ENCODE measurements at places on chromosomes 2 and 18. TPM values are rescaled to one million over a fixed set of nuclear protein-coding genes. Genes with fewer than 3 reads are reported as not detected.

Gene DCDC2C
- total RNA-seq = not detected

Gene CHRNG
- total RNA-seq = not detected

Gene KIF5C
- 0.21 TPM for total RNA-seq

Gene SPC25
- total RNA-seq = 3.5 TPM

Gene GALR1
- not detected for total RNA-seq
